ENCODE measurements at places on chromosomes 7 and 10. TPM values are rescaled to one million over a fixed set of nuclear protein-coding genes. Genes with fewer than 3 reads are reported as not detected.

GRCh38 chr10:44979281-44980191, 927 bp upstream of the DEPP1 start:
- no peak for DNase-seq

DNA sequence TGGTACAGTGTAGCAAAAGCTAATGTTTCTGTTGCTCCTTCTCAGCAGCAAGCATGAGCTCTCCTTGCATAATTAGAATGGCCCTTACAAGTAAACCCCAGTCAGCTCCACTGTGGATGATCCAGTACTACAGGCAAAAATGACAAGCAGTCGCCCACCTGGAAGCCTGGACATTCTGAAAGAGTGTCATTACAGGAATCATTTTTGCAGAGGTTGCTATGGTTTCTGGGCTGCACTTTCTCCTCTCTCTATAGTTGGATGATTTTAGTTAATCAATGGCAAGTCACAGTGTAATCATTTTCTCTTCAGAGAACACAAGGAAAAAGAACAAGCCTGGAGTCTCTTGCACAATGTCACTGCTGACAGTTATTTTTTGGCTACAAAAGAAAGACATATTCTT, 102.9 kb upstream of the MYO3A start:
- no peak for DNase-seq

- DNase-seq, result no peak
Measured at GRCh38 chr7:149772241-149772955, 990 bp downstream of the ZNF467 start.

Gene ANKRD61
- polyA plus RNA-seq, result 0.87 TPM

DNA sequence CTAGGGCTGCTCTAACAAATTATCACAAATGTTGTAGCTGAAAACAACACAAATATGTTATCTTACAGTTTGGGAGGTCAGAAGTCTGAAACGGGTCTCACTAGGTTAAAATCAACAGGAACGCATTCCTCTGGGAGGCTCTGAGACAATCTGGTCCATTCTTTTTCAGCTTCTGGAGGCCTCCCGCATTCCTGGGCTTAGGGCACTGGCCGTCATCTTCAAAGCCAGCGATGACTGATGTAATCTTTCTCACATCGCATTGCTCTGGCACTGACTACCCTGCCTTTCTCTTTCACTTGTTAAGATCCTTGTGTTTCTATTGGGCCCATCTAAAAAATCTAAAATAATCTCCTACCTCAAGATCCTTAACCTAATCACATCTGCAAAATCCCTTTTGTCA, 1071.5 kb upstream of the C7orf33 start:
- DNase-seq, result no peak

Gene BTBD16
- not detected for polyA plus RNA-seq

DNA sequence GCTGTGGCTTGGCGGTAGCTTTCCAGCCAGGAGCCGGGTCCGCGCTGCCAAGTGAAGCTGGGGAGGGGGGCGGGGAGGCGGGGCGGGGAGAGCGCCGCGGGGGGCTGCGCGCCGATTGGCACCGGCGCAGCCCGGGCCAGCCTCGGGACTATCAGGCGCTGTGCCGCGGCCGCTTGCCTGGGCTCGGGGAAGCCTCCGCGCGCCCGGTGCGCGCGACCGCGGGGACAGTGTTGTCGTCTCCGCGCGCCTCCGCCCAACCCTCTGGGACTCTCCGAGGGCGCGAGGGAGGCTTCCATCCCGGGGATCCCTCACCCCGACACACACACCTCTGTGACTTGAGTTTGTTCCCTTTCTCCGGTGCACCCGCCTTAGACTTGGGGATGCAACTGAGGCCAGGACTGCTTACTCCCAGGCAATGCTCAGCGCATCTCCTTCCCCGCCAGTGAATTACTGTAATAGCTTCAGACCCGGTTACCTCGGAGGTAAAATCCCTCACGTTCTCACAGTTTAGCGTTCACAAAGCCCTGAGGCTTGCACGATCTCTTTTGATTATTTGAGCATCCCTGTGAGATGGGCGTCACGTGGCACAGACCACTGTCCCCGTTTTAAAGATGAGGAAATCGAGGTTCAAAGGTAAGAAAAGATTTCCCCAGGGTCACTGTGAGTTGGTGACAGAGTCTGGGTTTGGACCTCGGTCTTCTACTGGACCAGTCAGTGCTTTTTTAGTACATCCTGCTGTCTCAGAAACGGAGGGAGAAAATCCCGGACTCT, at the start of gene NKX1-2:
TSS of gene NKX1-2 (minus strand) at position 24 of the 771 bp plus-strand sequence. CDS start 92 bp downstream, outside the sequence.
- DNase-seq, result no peak

DNA sequence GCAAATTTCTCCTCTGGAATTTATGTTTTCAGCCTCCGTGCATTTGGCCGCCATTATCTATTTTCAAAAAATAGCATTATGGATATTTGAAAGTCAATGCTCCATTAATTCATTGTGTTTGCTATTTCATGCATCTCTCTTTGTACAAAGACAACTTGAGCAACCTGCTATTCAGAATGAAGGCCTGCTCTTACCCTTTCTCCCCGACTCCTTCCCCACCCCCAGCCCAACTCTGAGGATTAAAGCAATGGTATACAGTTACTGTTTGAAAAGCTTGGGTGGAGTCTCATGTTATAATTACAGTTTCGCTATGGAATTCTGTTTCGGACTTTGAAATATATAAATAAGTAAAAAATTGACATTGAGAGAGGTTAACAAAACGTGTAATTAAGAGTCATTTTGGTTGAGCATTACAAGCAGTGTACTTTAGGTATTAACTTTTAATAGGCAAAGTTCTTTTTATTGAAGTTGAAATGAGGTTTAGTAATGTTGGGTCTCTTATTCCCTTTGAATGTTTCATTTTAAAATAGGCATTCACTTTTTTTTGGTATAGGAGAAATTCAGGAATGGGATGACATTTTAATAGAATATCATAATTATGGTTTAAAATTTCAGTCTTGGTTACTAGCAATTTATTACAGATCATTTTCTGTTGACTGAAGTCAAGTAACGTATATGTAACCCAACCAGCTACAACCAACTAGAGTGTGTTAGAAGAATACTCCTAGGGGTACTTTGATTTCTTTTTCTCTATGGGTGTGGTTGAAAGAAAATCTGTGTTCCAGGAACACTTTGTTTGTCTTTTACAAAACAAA, 93.1 kb downstream of the ARID5B start:
- no peak for DNase-seq

DNA sequence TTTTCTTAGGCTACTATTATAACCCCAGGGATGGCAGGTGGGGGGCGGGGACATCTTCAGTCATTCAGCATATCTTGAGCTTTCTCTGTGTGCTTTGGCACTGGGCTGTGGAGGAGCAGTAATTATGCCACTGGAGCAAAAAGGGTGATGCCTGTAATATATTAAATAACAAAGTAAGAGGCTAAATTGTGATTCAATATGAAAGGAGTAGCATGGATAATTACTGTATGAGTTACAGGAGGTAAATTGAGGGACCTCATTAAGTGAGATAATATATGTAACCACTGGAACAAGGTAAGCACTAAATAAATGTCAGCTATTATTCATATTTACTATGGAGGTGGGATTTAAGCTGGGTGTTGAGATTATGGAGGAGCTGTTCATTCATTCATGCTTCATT, 3.3 kb upstream of the STN1 start:
- no peak for DNase-seq

DNA sequence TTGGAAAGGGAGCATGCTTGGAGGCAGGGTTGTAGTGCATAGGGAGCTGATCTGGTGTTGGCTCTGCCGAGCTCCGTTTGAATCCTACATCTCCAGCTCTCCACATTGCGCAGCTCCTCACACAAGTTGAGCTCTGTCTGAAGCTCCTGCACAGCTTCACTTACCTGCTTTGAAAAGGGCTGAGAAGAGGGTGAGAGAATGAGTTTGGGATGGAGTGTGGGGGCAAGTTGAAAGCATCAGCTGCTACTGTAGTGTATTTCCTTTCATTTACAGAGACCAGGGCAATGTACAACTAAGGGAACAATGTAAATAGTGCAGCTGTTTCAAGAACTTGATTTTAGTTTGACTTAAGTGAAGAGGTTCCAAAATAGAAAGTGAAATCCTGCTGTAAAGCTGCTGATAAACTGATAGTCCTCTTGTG, 88.5 kb downstream of the VTI1A start:
- peak; percentile 90 for DNase-seq

GRCh38 chr10:35425595-35425994, 89.3 kb downstream of the CCNY start:
- DNase-seq, result no peak

Gene EPHB4
- polyA plus RNA-seq, result 38.5 TPM

Measured in muscle of back (tissue), 13 donors.